ENCODE measurements at places on chromosomes 6 and 20.

- no peak for DNase-seq
These were observed 17.8 kb downstream of the QKI start for GRCh38 chr6:163432300-163432699.

GRCh38 chr20:33680686-33681085, 5.5 kb downstream of the E2F1 start:
- DNase-seq, result peak; percentile 37

GRCh38 chr6:17615794-17616193, 15.7 kb downstream of the FAM8A1 start:
- DNase-seq, result no peak

DNA sequence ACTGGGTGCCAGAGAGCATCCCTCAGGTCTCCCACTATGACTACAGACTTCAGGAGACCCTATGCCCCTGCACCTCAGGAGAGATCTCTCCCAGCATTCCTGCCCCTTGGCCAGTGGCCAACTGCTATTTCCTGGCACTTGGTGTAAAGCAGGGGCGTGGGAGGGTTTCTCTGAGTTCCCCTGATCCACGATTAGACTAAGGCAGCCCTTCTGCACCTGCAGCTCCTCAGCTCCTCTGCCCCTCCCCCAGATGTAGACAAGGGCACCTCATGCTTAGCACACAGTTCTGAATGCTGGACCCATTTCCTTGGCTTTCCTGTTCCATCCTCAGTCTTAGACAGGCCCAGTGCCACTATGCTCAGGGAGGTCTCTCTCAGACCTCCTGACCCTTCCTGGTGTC, 28.6 kb downstream of the EDN1 start:
- no peak for DNase-seq

DNA sequence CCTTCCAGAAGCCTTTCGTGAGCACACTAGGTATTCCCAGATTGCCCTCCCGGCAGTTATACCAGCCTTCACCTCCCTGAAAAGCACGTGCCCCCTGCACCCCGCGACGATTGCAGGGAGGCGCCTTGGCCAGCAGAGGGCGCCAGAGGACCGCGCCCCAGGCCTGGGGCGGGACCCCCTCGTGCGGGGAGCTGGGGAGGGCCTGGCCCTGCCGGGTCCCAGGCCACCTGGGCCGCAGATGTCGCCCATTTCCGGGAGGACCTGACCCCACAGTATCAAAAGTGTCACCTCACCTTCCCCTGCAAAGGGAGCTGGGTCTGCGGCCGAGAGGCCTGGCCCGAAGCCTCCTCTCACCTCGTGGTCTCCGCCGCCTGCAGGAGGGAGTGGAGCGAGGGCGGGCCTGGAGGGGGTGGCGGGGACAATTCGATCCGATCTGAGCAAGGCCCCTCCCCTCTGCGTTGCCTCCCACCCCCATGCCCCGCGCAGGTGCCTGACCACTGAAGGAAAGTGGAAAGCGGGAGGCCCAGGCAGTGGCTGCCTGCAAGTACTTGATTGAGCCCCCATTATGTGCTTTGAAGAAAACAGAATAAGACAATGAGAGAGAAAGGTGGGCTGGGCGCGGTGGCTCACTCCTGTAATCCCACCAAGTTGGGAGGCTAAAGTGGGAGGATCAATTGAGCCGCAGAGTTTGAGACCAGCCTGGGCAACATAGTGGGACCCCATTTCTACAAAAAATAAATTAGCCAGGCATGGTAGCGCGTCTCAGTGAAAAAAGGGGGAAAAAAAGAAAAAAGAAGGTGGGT, 3.5 kb upstream of the SNAI1 start:
- DNase-seq, result no peak

DNA sequence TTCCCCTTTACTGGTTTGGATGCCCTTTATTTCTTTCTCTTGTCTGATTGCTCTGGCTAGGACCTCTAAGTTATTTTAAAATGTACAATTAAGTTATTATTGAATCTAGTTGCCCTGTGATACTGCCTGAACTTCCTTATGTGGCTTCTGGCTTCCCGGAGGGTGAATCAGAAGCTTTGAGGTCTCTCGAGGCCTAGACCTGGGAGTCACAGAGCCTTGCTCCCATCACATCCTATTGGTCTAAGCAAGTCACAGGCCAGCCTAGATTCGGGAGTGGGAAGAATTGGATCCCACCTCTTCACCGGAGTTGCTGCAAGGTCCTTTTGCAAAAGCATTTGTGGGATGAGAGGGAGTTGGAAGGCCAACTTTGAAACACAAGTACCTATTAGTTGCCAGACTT, 15.2 kb downstream of the BCAS4 start:
- no peak for DNase-seq

GRCh38 chr6:161418463-161418945, 144.6 kb upstream of the AGPAT4 start:
- peak; percentile 85 for DNase-seq

DNA sequence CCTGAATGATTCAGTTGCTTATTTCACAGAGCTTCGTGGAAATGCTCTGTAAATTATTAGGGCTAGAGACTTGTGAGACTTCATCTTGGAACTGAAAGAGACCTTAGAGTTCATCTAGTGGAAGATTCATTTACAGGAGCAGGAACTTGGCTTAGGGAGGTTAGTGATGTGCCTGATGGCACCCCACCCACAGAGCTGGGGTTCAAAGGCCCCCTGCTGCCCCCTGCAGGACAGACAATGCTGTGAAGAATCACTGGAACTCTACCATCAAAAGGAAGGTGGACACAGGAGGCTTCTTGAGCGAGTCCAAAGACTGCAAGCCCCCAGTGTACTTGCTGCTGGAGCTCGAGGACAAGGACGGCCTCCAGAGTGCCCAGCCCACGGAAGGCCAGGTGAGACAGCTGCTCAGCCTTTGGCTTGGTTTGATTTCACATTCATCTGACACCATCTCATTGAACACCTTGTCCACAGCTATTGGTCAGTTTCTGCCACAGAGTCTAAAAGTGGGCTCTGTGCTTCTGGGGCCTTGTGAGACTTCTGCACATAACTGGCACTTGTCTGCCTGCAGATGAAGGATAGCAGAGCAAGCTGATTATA, 25.1 kb downstream of the MYBL2 start:
- peak; percentile 36 for DNase-seq

- DNase-seq, result peak; percentile 4
These were observed 906 bp upstream of the PDE10A start for GRCh38 chr6:165663736-165664558.

GRCh38 chr6:148760258-148760534, 13.4 kb downstream of the UST start:
- no peak for DNase-seq

GRCh38 chr6:44462335-44462734, 74.8 kb downstream of the CDC5L start:
- DNase-seq, result no peak

DNA sequence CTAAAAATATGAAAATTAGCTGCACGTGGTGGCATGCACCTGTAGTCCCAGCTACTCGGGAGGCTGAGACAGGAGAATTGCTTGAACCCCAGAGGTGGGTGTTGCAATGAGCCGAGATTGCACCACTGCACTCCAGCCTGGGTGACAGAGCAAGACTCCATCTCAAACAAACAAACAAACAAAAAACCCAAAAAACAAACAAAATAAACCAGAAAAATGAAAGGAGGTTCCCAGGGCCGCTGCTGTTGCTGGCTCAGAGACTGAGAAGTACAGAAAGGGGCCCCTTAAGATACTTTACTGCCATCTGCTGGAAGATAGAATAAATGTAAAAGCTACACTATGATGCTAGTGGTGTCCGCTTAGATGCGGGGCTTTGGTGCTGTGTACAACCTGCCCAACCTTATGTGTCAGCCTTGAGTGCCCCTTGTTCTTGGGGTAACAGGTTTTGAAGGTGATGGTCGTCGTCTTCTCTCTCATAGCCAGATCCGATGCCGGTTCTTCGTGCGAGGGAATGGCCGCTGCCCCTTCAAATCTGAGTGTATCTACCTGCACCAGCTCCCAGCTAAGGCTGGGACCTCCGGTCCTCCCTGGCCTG, 2.8 kb upstream of the FANCE start:
- peak; percentile 71 for DNase-seq

- peak; percentile 21 for DNase-seq
These were observed 21.9 kb upstream of the RREB1 start for GRCh38 chr6:7085911-7086310.

DNA sequence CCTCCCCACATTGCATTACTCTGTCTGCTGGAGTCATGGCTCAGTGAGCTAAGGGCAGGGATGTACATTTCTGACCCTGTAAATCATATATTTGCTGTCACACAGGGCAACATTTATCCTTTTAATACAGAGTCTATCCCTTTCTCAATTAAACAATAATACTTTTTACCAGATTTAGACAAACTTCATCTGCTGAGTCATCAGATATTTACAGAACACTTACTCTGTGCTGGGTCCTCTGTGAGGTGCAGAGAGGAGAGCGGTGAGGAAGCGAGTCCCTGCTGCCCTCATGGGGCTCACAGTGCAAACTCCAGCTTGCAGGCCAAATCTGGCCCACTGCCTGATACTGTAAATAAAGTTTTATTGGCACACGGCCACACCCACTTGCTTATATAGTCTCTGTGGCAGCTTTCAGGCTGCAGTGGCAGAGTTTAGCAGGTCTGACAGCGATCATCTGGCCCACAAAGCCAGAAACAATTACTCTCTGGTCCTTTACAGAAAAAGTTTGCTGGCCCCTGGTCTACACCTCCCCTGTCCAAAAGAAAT, 144.5 kb downstream of the CDH26 start:
- no peak for DNase-seq

- no peak for DNase-seq
These were observed 582.3 kb upstream of the GJE1 start for GRCh38 chr6:141550471-141550870.

DNA sequence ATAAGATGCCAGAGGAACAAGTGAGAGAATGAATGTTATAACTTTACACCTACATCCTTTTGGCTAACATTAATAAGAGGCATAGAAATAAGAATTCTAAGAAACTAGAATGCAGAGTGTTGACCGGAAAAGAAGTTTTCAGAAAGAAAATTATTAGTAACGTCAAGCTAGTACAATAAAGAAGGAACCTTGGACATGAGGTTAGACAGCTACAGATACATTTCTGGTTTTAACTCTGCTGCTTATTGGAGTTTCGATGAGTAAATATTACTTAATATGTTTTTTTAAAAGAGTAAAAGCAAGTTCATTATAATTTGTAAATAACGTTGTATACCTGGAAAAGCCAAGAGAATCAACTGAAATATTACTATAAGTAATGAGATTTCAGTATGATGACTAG, 22.7 kb downstream of the TAB2 start:
- DNase-seq, result no peak

DNA sequence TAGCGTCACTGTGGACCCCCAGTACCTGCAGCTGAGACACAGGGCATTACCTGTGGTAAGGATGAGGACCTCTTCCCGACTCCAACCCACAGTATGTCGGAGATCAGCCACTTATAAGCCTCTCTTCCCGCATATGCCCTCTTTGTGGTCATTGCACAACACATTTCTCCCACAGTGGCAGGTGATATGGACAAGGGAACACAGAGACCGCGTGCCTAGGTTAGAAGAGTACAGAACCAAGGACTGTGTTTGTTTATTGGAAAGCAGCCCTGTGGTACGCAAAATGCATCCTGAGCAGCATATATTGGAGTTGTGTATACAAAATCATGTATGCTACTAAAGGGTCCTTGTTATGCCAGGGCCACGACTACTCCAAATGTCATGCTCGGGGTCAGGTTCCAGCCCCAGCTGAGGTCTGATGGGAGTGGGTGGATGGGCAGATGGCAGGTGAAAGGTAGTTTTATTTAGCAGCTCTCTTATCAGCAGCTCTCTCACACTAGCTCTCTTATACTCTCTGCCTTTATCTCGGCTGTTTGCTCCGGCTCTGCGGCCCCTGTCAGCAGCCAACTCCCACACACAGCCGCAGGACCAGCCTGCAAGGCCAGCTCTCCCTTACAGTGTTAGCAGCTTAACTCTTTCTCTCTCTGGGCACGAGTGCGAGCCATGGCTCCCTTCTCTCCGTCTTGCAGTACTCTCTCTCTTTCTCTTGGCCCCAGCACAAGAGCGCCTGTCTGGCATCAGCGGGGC, 569.0 kb downstream of the KIF16B start:
- no peak for DNase-seq

DNA sequence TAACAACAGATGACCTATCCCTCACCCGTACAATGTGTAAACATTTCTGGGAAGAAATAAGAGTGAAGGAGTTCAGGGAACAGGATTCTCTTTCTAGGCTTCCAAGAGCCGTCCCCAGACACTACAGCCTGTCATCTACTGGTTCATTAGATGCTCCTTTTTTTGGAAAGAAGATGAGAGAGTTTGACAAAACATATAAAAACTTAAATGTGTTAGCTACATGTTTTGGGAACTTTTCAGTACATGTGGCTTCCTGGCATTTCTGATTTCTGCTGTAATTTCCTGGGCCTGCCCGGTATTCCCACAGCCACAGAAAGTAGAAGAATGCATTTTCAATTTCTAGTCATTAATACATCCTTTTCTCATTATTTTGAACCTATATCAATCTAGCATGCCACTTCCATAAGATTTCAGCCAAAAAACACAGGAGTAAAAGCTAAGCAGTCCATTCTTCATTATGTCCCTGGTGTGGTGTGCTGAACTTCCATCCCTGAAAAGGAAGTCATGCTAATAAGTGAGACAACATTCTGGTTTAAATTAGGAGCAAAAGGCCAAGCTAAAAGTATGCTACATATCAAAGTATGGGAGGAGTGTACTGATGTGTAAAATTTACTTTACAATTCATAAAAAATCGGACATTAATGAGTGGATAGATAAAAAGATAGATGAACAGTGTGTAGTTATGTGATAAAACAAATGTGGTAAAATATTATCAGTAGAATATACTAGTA, 198.2 kb downstream of the WDR27 start:
- DNase-seq, result peak; percentile 81

DNA sequence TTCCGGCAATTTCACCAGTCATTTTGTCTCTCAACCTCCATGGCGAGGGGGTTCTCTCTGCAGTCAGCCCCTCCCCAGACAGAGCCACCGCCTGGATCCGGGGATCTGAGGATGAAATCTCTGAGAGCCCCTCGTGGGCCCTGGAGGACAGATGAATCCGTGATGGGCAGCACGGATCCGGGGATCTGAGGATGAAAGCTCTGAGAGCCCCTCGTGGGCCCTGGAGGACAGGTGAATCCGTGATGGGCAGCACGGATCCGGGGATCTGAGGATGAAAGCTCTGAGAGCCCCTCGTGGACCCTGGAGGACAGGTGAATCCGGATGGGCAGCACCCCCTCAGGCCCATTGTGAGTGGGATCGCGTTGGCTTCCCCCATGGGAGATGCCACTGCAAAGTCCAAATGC, 106.5 kb downstream of the DACT2 start:
- no peak for DNase-seq

- DNase-seq, result no peak
These were observed 172.9 kb downstream of the CARMIL1 start for GRCh38 chr6:25452031-25452430.
